ENCODE measurements at places on chromosomes 2 and 18.

DNA sequence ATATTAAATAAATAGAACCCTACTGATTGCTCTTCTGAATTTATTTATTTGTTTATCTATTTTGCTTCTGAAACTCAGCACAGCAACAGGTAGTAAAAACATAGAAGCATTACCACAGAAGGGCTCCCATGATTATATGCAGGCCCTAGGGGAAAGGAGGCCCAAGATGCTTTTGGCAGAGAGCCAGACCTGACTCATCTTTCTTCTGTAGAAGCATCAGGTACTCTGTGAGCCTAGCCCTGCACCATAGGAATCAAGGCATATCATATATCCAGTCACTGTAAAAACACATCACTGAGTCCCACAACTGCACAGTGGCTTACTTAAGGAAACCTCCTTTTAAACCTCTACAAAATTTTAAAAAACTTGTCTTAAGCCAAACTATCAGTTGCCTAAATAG, 1.8 kb downstream of the SCN9A start:
- DNase-seq: no peak

DNA sequence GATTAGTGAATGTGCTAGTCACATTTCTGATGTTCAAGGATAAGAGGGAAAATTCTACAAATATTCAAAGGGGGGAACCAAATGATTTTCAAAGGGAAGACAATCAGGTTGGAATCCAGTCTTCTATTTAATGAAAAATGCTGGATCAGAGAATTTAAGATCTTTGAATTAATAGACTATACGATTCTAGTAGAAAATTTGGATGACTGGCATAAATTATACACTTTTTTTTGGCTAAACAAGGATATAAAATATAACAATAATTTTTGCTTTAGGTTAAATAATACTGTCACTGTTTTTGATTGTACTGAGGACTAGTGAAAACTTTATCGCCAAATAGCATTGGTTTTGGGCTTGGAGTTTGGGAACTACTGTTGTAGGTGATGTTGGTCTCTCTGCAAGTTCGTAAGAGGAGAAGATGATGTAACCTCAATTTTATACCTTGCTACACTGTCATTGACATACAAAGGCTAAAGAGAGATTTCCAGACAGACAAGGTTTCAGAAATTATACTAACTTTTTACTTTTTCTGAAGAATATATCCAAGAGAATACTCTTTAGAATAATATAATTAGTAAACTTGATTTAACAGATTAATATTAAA, 51.3 kb downstream of the NCOA1 start:
- no peak for DNase-seq

GRCh38 chr2:34012715-34013302, 413.7 kb upstream of the FAM98A start:
- peak; percentile 41 for DNase-seq

DNA sequence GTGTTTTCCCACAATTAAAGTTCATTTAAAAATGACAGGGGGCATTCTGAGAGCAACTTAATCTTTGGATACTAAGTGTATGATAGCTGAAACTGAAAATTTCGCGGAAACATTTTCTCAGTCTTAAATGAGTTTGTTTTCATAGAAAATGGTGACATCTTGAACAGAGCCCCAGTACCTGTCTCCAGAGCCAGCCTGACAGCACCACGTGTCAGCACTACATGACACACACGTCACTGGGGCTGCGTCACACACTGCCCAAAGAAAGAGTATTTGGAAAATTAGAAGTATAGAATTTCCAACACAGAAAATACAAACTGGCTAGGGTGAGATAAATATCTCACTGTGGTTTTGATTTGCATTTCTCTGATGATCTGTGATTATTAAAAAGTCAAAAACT, 50.8 kb downstream of the CMPK2 start:
- no peak for DNase-seq

- DNase-seq: no peak
Observed at GRCh38 chr2:79131687-79132086, 11.4 kb downstream of the REG1A start.

DNA sequence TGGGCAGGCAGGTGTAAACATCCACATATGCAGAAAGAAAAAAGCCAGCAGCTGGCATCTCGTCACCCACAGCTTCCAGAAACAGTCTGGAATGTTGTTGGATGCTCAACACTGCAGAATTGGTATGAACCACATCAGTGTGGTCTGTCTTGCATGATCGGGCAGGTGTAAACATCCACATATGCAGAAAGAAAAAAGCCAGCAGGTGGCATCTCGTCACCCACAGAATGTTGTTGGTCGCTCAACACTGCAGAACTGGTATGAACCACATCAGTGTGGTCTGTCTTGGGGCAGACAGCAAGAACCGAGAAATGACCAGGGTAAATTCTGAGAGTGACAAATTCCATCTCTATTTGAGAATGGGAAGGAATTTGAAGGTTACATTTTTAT, 39.6 kb downstream of the DOCK10 start:
- no peak for DNase-seq

DNA sequence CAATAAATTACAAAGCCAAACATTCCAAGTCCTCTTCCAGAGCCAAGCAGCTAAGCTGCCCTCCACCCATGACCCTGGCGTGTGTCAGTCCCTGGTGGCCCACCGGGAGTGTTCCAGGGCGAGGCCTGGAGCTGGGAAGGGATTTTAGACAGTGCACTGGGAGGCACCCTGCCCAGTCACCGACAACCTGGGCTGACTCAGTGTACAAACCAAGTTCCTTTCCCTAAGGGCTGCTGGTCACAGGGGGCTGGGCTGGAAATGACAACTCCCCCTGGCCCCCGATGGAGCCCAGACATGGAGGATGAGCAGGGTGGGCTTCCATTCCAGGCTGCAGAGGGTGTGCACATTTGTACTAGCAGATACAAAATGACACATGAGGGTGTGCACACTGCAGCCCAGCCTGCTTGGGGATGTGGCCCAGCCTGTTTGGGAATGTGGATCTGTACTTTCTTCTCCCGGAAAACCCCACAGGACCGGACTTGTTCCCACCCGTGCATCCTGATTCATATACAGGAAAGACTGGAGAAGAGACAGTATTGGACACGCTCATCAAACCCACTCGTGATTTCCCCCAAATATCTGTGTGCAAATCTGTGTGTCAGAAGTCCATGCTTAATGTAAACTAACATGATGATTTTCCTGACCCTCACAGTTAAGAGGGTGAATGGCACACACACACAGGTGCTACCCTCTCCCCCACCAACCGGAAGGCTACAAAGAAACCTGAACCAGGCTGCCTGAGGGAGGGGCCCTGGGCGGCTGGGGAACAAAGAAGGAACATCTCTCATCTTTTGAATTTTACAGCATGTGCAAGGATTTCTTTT, 58.9 kb downstream of the NDUFA10 start:
- DNase-seq: no peak

DNA sequence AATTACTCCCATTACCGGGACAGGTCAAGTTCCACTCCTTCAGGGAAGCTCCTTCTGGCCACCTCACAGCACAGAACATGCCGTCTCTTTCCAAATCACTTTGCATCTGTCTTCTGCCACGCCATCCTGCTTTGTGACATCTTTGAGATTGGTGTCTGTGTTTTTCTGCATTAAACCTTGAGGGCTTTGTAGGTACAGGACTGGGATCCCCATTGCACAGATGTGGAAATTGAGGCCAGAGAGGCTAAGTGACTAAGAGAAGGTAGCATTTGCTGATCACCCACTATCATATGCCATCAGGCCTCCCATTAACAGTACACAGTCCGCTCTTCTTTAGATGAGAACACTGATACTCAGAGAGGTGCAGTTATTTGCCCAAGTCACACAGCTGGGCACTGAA, 9.5 kb upstream of the CYP27C1 start:
- no peak for DNase-seq

GRCh38 chr2:231104115-231104713, 20.6 kb downstream of the HTR2B start:
- no peak for DNase-seq

DNA sequence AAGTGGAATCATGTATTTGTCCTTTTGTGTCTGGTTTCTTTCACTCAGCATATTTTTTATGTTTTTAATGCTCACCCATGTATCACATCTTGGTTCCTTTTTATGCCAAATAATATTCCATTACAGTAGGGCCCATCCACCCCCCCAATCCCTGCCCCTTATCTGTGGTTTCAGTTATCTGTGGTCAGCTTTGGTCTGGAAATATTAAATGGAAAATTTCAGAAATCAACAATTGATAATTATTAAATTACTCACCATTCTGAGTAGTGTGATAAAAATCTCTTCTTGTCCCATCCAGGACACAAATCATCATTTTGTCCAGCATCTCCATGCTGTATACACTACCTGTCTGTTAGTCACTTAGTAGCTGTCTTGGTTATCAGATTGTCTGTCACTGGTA, 66.7 kb downstream of the BIRC6 start:
- no peak for DNase-seq

- no peak for DNase-seq
Observed at GRCh38 chr2:137942833-137943677, 21.2 kb upstream of the HNMT start.

DNA sequence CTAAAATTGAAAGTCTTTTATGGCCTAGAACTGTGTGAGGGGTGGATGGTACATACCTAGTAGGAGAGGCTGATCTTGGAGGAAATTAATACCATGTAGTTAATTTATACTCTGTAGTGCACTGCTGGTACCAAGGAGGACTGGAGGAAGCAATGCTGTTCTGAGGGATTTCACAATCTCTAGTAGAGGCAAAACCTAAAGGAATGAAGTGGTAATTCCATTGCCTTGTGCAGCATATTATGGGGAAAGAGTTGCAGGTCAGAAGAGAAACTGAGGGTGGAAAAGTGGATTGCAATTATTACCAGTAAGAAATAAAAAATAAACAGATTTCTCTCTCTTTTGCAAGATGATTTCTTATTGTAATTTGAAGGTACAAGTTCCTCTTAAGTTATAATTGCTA, 2.2 kb downstream of the ABI2 start:
- DNase-seq: no peak

DNA sequence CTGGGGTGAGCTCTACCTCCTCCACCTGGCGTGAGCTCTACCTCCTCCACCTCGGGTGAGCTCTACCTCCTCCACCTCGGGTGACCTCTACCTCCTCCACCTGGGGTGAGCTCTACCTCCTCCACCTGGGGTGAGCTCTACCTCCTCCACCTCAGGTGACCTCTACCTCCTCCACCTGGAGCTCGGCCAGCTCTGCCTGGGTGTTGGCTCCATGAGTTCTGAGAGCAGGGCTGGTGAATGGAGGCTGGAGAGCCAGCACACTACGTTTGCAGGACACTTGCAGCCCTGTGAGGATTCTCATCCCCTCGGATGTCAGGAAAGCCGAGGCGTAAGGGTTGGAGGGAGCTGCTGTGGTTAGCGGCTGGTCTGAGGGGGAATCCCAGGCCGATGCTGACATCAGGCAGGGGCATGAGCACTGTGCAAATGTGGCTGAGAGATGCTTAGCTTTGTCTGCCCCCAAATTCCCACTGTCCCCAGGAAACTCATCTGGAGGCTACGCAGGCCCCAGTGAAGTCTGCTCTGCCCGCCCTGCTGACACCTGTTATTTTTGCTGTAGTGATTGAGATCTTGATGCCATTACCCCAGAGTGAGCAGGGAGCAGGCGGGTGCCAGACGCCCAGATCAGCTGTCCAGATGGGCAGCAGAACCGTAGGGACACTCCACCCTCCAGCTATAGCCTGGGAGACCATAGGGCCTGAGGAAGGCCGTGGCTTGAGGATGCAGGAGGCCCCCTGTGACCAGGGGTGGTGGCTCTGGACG, 3.3 kb downstream of the CROCC2 start:
- no peak for DNase-seq

All from right kidney (tissue), 9 donors.